ENCODE measurements at places on chromosomes 1 and 21. TPM values are rescaled to one million over a fixed set of nuclear protein-coding genes. Genes with fewer than 3 reads are reported as not detected.

TMPRSS15 gene
- polyA plus RNA-seq, result 0.29 TPM

- no peak for DNase-seq
Measured at GRCh38 chr1:233935297-233935868, 30.9 kb downstream of the SLC35F3 start.

SSBP3 gene
- polyA plus RNA-seq, result 127 TPM

COX20 gene
- polyA plus RNA-seq, result 111 TPM

GRCh38 chr1:15657021-15657420 is 27.1 kb upstream of the PLEKHM2 start:
- no peak for DNase-seq

DNA sequence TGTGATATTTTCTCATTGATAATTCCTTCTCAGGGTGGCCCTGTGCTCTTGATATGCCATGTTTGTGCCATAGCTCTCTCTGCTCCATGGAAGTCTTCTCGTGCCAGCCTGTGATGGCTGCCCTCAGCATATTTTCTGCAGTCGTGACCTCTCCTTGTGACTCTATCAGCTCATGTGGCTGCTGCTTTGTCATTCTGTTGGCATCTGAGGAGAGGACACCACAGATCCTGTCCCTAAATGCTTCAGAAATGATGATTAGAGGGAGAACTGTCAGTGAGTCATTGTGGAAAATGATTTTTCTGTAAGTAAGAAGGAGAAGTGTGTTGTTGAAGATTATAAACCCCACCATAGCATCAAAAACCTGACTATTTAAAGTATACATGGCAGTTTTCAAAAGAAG is 286.0 kb downstream of the ADGRL2 start:
- no peak for DNase-seq

CYP4A11 gene
- polyA plus RNA-seq, result 38.3 TPM

DNA sequence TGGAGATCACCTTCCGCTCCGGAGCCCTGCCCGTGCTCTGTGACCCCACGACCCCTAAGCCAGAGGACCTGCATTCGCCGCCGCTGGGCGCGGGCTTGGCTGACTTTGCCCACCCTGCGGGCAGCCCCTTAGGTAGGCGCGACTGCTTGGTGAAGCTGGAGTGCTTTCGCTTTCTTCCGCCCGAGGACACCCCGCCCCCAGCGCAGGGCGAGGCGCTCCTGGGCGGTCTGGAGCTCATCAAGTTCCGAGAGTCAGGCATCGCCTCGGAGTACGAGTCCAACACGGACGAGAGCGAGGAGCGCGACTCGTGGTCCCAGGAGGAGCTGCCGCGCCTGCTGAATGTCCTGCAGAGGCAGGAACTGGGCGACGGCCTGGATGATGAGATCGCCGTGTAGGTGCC is 9.6 kb downstream of the SPATA46 start:
- no peak for DNase-seq

DNA sequence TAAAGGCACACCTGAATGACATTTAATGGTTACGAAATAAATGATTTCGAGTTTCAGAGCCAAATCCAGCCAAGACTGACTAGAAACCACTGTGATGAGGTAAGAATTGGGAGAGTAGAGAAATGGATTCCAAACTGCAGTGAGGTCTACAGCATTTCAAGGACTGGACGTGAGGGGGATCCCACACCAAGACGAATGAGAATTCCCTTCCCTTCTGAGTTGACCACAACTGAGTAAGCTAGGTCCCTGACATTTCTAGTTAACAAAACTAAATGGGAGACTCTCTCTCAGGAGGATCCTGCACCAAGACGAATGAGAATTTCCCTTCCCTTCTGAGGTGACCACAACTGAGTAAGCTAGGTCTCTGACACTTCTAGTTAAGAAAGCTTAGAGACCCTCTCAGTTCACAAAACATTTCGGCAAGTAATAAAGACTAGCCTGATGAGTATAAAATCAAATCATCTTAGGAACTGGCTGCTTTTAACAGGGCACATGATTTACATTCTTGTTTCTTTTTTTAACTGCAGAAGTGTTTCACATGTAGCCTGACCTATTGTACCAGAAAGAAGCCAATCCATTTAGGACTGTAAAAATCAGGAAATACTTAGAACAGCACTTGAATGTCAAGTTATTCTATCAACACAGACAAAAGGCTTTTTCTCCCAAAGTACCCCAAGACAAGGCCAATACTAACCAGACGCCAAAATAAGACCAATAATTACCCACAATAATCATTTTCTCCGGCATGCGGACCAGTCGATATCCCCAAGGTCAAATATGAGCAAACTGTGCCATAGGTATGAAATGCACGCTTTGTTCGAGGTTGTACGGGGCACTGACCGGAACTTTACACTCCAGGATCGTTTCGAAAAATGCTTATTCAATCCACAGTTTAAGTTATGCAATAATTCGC is 1.4 kb upstream of the SPATA1 start:
- DNase-seq, result no peak

TMEM269 gene
- 0.65 TPM for polyA plus RNA-seq
